Ascending aorta (tissue), 2 donors: ENCODE measurements at places on chromosomes 16 and 17. TPM values are rescaled to one million over a fixed set of nuclear protein-coding genes. Genes with fewer than 3 reads are reported as not detected.

Gene TEKT1
- total RNA-seq = not detected

- H3K27ac ChIP-seq = no peak overlapping the region
- H3K36me3 ChIP-seq = no peaks in the 10 kb centered on the region
Observed at GRCh38 chr17:41664587-41665565, 23.8 kb upstream of the EIF1 start.

GRCh38 chr16:84500531-84500930, 3.9 kb downstream of the MEAK7 start:
- no peak overlapping the region for H3K27ac ChIP-seq
- H3K4me3 ChIP-seq = no peak overlapping the region
- DNase-seq = no peak
- H3K36me3 ChIP-seq = peaks cover 18% of the 10 kb centered on the region

Gene KRTAP1-1
- total RNA-seq = not detected

Gene TM4SF5
- total RNA-seq = not detected

Gene TMIGD1
- total RNA-seq = not detected

DNA sequence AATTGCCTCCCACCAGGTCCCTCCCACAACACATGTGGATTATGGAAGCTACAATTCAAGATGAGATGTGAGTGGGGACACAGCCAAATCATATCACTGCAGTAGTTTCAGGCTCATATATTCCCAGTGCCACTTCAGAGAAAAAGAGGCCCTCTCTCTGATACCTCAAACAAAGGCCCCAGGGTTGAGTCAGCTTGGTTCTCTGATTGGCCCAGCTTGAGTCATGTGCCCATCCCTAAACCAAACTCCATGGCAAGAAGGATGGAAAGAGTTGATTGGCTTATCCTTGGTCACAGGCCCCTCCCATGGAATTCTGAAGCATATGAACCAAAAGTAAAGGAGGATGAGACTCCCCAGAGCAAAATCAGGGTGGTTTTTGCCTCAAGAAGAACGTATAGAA, 75.9 kb upstream of the IRX6 start:
- no peaks in the 10 kb centered on the region for H3K36me3 ChIP-seq
- H3K4me3 ChIP-seq = no peak overlapping the region
- no peak overlapping the region for H3K27ac ChIP-seq

GRCh38 chr16:67651847-67652246, 6.9 kb downstream of the CARMIL2 start:
- no peaks in the 10 kb centered on the region for H3K36me3 ChIP-seq
- H3K4me1 ChIP-seq = peaks cover 5% of the 10 kb centered on the region
- H3K27me3 ChIP-seq = peaks cover 27% of the 10 kb centered on the region
- DNase-seq = no peak
- H3K27ac ChIP-seq = no peak overlapping the region

Gene OR2C1
- total RNA-seq = not detected

- H3K4me1 ChIP-seq = peaks cover 16% of the 10 kb centered on the region
- H3K36me3 ChIP-seq = no peaks in the 10 kb centered on the region
- H3K27me3 ChIP-seq = peaks cover 31% of the 10 kb centered on the region
- no peak for DNase-seq
- H3K4me3 ChIP-seq = peak overlapping the region; percentile 30
Observed at GRCh38 chr17:76075364-76076145, 974 bp downstream of the GALR2 start.

DNA sequence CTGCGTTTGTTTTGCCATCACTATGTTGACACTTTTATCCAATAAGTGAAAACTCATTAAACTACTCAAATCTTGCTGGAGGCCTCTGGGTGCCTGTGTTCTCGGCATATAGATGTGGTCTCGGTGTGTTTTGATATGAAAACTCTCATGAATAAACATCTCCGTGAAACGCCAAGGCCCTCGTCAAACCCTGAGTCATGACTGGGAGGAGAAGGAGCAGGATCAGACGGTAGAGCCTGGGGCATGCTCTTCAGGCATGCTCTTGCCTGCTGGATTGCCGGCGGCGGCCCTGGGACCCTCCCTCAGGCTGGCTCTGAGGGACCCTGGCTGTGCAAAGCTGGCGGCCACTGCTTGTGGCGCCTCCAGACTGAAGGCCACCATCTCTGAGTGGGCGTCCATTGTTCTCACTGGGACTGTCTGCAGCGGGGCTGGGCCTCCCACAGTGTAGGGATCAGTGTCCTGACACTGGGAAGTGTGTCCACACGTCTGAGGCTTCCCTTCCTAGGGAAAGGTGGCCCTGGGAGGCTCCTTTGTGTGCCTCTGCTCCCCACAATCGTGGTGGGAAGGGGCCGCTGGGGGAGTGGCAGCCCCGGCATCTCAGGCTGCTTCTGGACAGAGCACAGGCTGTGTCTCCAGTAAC, 1.7 kb upstream of the NPB start:
- H3K36me3 ChIP-seq = peaks cover 24% of the 10 kb centered on the region
- peaks cover 5% of the 10 kb centered on the region for H3K4me1 ChIP-seq
- DNase-seq = no peak

DNA sequence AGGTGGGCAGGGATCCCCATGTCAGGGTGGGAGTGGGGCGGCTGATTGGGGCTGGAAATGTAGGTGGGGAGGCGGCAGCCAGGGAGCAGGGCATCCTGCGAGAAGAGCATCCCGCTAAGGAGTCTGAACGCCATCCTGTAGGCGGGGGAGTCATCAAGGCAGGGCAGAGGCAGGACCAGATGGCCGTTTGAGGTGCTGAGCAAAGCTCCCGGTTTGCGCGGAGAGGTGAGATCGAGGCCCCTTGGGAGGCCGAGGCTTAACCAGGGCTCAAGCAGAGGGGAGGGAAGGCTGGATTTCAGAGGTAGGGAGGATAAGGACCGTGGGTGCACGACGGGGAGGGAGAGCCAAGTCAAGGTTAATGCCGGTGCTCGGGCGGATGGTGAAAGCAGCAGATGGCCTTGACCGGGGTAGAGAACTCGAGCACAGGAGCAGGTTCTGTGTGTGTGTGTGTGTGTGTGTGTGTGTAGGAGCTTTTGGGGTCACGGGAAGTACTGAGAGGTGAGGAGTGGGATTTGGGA, 472 bp upstream of the NME2 start:
- H3K4me3 ChIP-seq = peak overlapping the region; percentile 80
- peaks cover 10% of the 10 kb centered on the region for H3K4me1 ChIP-seq
- H3K27ac ChIP-seq = peak overlapping the region; percentile 97
- no peaks in the 10 kb centered on the region for H3K27me3 ChIP-seq
- no peak for DNase-seq

Gene AHSP
- total RNA-seq = not detected

Gene CDC6
- total RNA-seq = 1.2 TPM

- no peak overlapping the region for H3K4me3 ChIP-seq
- no peak overlapping the region for H3K27ac ChIP-seq
- peaks cover 42% of the 10 kb centered on the region for H3K4me1 ChIP-seq
- DNase-seq = no peak
- H3K27me3 ChIP-seq = no peaks in the 10 kb centered on the region
- H3K36me3 ChIP-seq = peaks cover 35% of the 10 kb centered on the region
Observed at GRCh38 chr17:40350689-40351358, 13.7 kb downstream of the GJD3 start.

GRCh38 chr16:71552698-71553503, 24.0 kb downstream of the TAT start:
- H3K27me3 ChIP-seq = no peaks in the 10 kb centered on the region
- no peaks in the 10 kb centered on the region for H3K36me3 ChIP-seq
- no peak overlapping the region for H3K4me3 ChIP-seq
- no peak overlapping the region for H3K27ac ChIP-seq
- H3K4me1 ChIP-seq = no peaks in the 10 kb centered on the region
- DNase-seq = no peak

DNA sequence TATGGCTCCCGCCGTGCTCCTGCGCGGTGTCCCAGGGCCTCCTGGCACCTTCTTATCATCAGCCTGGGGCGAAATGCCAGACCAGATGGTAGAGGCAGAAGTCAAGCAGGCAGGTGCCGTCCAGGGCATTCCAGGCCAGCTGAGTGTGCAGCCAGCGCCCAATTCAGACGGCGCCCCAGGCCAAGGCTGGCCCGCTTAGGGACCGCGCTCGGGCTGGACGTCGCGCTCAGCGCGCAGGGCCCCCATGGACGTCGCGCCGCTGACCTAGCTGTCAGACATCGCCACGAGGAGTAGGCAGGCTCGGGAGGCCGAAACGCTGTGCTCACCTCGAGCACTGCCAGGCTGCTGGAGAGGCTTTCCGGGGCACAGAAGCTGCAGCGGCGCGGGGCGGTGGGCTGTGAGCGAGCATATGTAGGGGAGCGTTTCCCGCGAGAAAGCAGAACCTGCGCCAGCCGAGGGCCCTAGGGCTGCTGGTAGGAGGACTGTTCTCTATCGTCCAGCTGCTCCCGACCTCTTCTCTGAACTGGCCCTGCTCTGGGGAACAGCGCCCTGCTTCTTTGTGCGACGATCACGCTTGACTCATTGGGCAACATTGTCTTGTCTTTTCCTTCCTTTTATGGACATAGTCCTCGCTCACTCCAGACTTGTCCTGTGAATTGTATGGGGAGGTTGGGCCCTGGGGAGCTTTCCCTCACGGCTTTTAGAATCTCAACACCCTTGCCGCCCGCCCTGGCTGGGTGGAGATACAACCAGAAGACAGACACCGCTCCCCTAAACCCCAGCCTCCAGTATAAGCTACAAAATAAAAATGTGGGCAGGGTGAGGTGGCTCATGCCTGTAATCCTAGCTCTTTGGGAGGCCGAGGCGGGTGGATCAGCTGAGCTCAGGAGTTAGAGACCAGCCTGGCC, 8.4 kb upstream of the CA4 start:
- no peak overlapping the region for H3K27ac ChIP-seq
- peaks cover 18% of the 10 kb centered on the region for H3K27me3 ChIP-seq
- H3K4me1 ChIP-seq = peaks cover 15% of the 10 kb centered on the region
- H3K36me3 ChIP-seq = no peaks in the 10 kb centered on the region

Gene ASGR1
- total RNA-seq = 3.9 TPM

Gene KRTAP4-9
- not detected for total RNA-seq

Gene CNTNAP4
- not detected for total RNA-seq

DNA sequence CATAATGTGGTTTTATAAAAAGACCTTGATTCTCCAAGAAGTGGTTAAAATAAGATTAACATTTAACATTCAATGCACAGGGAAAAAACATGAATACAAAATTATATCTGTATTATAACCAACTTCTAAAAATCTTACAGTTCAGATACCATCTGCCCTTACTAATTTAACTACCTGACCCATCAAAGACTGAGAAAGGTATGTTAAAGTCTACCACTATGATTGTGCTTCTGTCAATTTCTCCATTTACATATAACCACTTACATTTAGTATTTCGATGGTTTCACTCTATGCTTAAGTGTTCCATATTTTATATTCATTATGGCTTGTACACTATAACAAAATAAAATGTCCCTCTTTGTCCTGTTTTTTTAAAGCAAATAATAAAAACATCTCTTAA, 14.6 kb downstream of the AP1G1 start:
- peaks cover 2% of the 10 kb centered on the region for H3K4me1 ChIP-seq
- H3K27ac ChIP-seq = no peak overlapping the region
- no peak overlapping the region for H3K4me3 ChIP-seq
- H3K36me3 ChIP-seq = peaks cover 10% of the 10 kb centered on the region
- H3K27me3 ChIP-seq = no peaks in the 10 kb centered on the region

- DNase-seq = no peak
- H3K27ac ChIP-seq = peak within 1 kb of the TSS; percentile 87
- H3K27me3 ChIP-seq = no peaks in the 10 kb centered on the region
- H3K36me3 ChIP-seq = no peaks in the 10 kb centered on the region
- H3K4me3 ChIP-seq = peak within 1 kb of the TSS; percentile 88
Observed at GRCh38 chr17:29592850-29593551, at the start of gene ANKRD13B. TSS of gene ANKRD13B (plus strand) at chr17:29593132. CDS start at chr17:29593622, 490 bp downstream.
